Left lobe of liver (tissue), 2 donors: ENCODE measurements at places on chromosomes 1 and 21.

GRCh38 chr1:111489604-111490003 lies 13.8 kb downstream of the ADORA3 start:
- DNase-seq, result no peak

DNA sequence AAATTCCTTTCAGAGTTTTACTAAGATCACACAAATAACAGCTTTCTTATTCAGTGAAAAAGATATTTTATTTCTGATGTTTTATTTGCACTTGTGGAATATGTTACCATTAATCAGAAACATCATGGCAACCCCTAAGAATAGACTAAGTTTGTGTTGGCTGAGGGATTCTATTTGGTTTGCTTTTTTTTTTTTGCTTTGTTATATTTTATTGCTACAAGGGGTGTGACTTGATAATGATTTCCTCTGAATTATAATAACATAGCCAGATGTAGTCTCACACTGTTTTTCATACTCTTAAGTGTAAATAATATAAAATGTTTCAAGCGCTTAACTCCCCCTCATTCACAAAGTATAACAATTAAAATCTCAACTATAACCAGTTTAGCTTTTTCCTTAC lies 20.0 kb downstream of the GLRX2 start:
- DNase-seq, result no peak

- DNase-seq, result no peak
Observed at GRCh38 chr1:69648486-69648885, 80.8 kb downstream of the LRRC7 start.

GRCh38 chr1:62687421-62687902 lies 724 bp downstream of the DOCK7 start:
- peak; percentile 60 for DNase-seq

DNA sequence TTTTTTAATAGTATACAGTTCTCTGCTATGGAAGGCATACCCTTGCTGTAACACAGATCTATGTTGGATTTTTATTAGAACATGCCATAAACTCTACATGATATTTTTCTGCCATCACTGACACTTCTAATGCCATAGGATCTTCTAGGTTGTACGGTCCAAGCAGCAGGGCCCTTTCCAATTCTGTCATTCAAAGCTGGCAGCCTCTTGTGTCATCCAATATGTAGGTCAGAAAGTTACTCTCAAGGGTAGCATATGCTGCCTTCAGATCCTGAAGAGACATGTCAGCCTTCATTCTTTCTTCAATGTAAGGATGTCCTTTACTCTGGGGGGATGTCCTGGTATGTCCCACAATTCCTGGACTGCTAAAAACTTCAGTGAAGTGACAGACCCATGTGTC lies 629.2 kb upstream of the USP24 start:
- DNase-seq, result no peak
